B cell (primary cell): ENCODE measurements at places on chromosomes 5 and 9.
A peak's percentile ranks its signal among the peaks of the same experiment; 100 is the strongest.

DNA sequence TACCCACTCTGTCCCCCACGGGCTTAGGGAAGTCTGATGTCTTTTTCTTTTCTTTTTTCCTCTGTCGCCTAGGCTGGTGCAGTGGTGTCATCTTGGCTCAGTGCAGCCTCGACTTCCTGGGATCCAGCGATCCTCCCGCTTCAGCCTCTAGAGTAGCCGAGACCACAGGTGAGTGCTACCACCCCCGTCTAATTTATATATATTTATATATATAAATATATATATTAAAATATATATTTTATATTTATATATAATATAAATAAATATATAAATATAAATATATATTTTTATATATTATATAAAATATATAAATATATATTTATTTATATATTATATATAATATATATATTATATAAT is 3.3 kb upstream of the ANXA2R start:
- no peak for DNase-seq

DNA sequence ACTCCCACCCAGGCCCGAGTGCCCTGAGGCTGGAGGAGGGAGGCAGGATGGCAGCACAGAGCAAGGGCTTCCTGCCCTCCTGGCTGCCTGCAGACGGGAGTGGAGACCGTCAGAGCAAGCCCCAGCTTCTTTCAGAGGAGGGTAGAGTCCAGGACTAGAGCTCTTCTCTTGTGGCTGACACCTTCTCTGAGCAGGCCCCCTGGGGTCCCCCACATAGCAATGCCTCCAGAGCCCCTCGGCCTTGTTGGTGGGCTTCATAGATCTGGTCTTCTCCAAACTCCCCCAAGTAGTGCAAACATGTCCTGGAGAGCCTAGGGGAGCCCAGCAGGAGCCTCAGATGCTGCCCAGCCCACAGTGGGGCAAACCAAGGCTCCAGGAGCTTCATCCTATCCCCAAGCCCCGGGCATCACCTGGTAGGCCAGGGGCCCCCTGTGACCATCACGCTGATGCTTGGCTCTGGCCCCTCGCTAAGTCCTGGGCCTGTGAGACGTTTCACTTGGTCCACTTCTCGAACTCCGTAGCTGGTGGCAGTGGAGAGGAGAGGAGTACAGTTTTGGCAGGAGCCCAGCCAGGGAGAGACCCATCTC is 2.0 kb downstream of the MZB1 start:
- DNase-seq = peak; percentile 49

DNA sequence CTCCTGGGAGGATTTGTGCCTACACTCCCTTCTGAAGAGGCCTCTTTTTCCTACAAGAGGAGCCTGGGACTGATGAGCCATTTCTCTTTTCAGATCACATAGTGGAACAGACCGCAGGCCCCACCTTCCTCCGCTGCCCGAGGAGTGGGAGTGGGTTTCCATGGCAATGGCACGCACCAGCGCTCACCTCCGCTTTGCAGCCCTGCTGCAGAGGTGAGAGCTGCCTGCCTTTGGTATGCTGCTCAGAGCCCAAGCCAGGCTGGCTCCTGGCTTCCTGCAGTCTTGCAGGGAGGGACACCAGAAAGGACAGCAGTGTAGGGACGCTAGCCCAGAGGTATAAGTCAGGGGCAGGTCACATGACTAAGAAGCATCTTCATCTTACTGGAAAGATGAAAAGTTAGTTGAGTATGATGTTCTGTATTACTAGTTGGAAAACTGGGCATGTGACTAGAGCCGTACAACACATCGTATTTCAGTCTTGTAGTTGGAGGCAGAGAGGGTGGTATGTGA is 12.4 kb downstream of the PTTG1 start:
- peak; percentile 78 for DNase-seq

GRCh38 chr9:129783516-129784361 is 19.2 kb upstream of the TOR1B start:
- DNase-seq = peak; percentile 81

GRCh38 chr5:10278658-10279279 is 28.7 kb downstream of the CCT5 start:
- DNase-seq = no peak

- no peak for DNase-seq
Measured at GRCh38 chr9:80899208-80899607, 790.1 kb downstream of the TLE1 start.

- peak; percentile 86 for DNase-seq
Measured at GRCh38 chr5:58491216-58491892, at the start of gene GAPT. GAPT (plus strand) TSS chr5:58491435; CDS start chr5:58494537, 3,102 bp downstream.

DNA sequence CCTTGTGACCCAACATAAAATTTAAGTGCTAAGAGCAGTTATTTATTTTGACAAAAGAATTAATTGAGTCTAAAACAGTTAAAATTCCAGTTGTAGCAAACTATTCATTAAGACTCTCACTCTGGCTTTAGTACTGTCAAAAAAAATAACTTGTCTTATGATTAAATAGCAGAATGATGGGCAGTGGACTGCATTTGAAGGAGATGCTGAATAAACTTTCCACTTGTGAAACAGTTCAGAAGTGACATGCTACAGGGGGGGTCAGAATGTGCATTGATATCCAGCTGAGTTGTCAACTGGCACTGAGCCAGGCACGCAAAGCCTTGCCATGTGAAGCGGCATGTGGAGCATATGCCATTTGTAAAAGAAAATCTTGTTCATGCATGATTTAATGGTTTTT is 76.0 kb downstream of the FCHO2 start:
- no peak for DNase-seq

- DNase-seq = no peak
Measured at GRCh38 chr9:118094387-118094786, 390.2 kb downstream of the TLR4 start.

- DNase-seq = no peak
Measured at GRCh38 chr9:37486616-37487548, 1.1 kb downstream of the POLR1E start.

DNA sequence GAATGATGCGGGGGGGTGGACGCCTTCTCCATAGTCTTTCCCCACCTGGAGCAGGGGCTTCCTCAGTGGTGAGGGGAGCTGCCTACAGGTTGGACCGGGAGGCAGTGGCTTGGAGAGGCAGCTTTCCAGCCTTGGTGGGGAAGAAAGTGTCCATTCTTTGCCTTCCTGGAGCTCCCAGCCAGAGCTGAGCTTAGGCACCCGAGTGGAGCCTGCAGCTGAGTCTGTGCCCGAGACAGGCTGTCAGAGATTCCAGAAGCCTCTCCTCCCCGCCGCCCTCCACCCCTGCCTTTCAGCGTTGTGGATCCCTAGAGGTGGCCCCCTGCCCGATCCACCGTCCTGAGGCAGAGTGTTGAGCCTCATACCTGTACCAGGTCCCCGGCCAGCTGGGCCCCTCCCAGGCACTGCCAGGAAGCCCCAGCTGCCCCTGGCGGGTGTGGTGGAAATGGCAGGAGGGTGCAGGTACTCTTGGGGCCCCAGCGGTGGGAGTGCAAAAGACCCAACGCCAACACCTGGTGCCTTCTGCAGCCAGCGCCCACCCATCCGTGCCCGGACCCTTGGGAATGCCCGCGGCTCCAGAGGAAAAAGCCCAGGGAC is 112.0 kb downstream of the RXRA start:
- DNase-seq = no peak

GRCh38 chr5:178590924-178591423 is 781 bp upstream of the COL23A1 start:
- DNase-seq = no peak

DNA sequence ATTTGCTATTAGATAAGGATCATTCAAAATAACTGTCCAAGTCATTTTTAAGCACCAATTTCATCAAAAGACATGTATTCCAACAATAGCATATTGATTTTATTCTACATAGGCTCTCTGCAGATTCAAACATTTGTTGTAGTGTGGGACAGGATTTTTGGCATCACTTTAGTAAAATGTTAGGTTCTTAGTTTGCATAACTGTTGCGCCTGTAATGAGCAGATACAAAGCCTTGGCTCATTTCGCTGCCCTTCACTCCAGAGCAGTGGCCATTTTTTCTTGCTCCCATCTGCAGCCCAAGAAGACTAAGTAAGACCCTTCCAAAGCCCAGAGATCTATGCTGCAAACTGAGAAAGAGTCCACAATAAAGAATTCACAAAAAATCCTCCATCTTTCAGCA is 446.0 kb upstream of the MPDZ start:
- no peak for DNase-seq

GRCh38 chr9:89305868-89306267 is 5.1 kb upstream of the CKS2 start:
- no peak for DNase-seq

DNA sequence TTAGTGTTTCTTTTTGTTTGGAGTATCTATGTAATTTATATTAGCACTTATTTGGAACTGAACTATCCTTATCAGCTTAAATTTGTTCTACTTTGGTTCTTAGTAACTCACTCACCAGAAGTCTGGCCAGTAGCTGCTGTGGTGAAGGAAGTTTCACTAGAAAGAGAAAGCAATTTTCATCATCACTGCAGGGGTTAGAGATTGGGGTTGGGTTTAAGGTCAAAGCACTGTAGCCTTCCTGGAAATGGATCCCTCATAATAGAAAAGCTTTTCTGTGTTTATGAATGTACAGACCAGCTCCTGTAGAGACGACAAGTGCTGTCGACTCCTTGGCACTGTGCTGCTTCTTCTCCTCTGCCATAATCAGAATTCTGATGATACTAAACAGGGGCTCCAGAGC is 22.2 kb downstream of the MROH2B start:
- DNase-seq = no peak

DNA sequence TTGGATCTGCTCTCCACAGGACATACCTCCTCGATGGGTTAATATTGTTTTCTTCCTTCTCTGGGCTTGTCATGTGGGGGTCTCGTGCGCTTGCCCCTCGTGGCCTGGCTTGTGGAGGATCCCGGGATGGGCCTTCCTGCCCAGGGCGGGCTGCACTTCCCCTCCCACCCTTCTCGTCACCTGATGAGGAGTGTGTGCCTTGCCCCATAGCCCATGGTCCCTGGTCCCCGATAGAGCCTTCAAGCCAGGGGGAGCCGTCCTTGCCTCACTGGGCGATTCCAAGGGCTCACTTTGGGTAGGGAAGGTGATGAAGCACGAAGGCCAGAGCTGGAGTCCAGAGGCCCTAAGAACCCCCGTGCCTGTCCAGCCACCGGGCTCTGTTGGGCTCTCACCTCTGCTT is 28.7 kb downstream of the DYNC2I2 start:
- DNase-seq = no peak

DNA sequence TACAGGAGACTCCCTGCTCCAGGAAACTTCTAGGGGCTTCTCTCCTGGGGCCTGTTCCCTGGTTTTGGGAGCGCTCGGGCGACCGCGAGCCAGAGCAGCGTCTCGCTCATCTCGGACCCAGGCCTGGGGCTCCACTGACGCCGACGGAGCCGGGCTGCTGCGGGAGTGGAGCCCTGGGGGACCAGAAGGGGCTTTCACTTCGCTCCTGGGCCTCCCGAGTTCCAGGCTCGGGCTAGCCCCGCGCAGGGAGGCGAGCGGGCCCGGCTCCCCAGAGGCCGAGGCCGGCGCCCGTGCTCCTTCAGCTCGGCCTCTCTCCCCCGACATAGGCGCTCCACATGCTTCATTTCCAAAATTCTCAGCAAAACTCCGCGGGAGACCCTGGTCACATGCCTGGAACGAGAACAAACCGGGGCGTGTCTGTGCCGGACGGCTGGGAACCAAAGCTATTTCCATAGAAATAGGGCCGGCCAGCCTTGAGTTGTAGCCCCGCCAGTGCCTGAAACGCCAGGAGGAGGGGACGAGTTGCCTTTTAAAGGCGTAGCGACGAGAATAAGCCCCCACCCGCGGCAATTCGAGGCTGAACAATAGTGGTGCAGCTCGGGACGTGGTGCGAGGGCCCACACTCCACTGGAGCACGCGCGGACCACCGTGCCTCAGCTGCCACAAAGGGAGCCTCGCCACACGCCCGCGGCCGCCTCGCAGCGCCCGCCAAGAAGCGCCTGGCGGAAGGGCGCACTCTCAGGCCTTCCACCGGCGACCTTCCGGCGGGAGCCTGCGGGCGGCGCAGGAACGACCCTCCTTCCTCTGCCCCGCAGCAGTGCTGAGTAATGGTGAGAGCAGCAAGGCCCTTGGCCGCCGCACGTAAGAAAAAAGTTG is 1.1 kb upstream of the G3BP1 start:
- DNase-seq = no peak

DNA sequence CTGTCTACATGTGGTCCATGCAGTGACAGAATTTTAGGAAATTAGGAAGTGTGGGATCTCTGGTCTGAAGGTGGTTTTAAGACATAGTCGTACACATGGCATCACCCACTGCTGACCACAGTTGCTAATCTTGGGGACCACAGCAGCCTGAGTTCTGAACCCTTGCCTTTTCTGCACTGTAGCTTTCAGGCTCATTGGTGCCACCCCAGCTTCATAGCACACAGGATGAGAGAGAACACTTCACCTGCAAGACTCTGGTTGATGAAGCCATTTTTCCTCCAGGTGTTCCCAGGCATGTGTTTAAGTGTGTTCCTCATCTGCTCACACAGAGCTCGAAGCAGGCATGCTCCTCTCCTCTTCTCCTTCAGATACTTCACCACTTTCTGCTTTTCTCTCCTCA is 68.2 kb upstream of the S1PR3 start:
- DNase-seq = no peak

GRCh38 chr5:177476531-177477233 is 3.2 kb upstream of the DBN1 start:
- DNase-seq = no peak

DNA sequence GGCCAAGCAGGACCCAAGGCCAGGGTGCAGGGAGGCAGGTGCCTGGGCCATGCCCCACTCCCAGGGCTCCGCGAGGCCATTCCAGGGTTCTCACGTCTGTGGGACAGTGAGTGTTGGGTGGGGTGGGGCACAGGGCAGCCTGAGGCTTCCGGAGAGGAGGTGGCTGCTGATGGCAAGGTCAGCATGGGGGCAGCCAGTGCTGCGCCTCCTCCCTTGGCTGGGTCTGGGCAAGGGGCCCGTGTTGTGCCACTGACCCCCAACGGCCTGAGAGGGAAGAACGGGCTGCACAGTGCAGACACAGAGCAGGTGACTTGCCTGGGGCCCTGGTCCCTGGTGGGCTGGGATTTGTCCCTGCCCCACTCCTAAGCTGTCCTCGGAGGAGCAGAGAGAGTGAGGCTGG is 82.1 kb downstream of the RXRA start:
- no peak for DNase-seq

- peak; percentile 51 for DNase-seq
Measured at GRCh38 chr9:33161011-33161588, 6.0 kb downstream of the B4GALT1 start.

GRCh38 chr5:90528601-90529193 is 687 bp downstream of the LYSMD3 start:
- DNase-seq = no peak

DNA sequence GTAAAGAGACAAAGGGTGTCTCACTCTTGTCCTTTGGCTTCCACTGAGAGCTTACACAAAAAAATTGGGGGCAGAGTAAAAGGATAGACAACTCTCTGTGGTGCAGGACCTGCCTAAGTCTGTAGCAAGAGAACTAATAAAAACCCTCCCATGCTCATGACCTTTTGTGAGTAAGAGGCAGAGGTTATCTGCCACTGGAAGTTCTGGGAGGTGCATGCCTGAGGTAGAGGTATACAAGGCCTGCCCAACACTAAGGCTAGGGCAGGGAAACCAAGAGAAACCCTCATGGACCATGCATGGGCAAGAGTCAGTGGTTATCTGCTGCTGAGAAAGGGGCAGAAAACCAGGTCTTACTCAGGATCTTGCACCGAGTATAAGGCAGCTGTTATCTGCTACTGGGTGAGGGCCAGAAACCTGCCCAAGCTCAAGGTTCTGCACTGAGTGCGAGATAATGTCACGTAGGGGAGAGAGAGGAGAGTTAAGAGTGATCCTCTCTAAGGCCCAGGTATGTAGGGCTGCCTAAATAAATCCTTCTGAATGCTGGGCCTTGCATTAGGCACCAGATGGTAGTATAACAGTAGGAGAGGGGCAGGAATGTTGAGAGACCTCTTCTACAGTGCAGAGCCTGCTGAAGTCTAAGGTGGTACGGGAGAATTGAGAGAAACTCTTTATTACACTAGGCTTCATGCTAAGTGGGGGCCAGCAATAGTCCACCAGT is 143.4 kb downstream of the MACROH2A1 start:
- DNase-seq = no peak
